ENCODE measurements at places on chromosomes 6 and 20.

GRCh38 chr6:160261991-160262680 lies 3.5 kb upstream of the SLC22A2 start:
- DNase-seq = no peak

- DNase-seq = no peak
Measured at GRCh38 chr6:146767632-146768031, 168.9 kb downstream of the ADGB start.

DNA sequence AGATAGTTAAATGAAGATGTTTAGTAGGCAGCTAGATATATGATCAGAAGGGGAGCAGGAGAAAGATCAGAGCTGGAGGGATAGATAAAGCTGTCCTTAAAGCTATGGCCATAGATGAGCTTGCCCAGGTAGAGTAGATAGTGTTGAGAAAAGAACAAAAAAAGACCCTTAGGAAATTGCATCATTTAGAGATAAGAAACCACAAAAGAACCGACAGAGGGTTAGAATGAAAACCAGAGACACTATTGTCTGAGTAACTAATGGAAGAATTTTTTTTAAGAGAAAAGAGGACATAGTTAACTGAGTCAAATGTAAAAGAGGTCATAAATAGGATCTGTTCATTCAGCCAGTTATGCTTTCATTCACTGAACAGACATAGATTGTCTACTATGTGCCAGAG lies 101.8 kb downstream of the TNFAIP3 start:
- no peak for DNase-seq

GRCh38 chr20:33857722-33858563 lies 46.8 kb downstream of the CHMP4B start:
- DNase-seq = no peak

DNA sequence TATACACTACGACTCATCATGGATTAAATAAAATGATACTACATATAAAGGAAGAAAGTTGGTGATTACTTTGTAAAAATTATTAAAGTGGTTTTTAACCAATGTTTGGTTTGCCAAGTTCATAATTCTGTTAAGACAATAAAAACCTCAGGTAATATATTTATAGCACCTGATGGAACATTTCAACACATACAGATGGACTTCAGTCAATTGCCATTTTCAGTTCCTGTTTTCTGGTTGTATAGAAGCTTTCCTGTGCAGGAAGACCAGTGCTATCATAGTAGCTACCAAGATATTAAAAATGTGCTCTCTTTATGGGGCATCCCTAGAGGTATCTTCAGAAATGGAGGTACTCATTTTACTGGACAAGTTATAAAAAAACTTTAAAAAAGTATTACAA lies 1686.4 kb downstream of the GRIK2 start:
- no peak for DNase-seq

- DNase-seq = no peak
Measured at GRCh38 chr6:35170891-35171290, 29.8 kb upstream of the TCP11 start.

GRCh38 chr6:170295510-170296422 lies 4.9 kb upstream of the DLL1 start:
- DNase-seq = no peak

- DNase-seq = peak; percentile 52
Measured at GRCh38 chr20:32539817-32540675, 45.1 kb downstream of the NOL4L start.

DNA sequence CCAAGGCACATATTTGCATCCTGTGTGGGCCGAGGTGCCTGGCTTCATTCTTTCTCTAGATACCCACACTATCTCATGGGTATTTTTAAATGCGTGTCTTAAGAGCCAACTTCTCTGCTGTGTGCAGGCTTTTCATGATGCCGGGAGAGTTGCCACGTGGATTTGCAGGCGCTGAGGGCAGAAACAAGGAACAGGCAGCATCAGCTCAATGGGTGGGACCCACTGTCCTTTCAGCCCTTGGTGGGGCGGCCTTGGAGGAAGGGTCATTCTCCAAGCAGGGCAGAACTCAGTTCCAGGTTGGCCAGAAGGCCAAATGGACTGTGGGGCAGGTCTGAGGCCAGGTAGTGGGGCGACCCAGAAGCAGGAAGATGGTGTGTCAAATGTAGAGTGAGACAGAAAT lies 84.7 kb downstream of the PHACTR3 start:
- no peak for DNase-seq

DNA sequence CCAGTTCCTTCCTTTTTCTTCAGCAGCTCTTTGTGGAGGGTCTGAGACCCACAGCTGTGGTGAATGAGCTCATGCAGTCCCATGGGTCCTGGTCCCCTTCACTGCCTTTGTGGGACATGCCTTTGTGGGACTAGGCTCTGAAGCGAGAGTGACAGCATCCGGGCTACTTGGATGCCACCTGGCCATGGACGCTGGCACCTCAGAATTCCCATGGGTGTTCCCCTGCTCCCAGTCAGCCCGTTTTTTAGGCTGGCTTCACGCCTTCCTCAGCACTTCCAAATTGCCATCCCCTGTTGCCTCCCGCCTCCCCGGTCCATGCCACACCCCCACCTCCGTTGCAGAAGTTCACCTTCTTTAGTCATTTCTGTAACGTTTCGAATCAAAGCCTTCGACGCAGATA lies 45.1 kb downstream of the RAMACL start:
- DNase-seq = no peak

- no peak for DNase-seq
Measured at GRCh38 chr20:10946124-10946880, 272.5 kb upstream of the JAG1 start.

DNA sequence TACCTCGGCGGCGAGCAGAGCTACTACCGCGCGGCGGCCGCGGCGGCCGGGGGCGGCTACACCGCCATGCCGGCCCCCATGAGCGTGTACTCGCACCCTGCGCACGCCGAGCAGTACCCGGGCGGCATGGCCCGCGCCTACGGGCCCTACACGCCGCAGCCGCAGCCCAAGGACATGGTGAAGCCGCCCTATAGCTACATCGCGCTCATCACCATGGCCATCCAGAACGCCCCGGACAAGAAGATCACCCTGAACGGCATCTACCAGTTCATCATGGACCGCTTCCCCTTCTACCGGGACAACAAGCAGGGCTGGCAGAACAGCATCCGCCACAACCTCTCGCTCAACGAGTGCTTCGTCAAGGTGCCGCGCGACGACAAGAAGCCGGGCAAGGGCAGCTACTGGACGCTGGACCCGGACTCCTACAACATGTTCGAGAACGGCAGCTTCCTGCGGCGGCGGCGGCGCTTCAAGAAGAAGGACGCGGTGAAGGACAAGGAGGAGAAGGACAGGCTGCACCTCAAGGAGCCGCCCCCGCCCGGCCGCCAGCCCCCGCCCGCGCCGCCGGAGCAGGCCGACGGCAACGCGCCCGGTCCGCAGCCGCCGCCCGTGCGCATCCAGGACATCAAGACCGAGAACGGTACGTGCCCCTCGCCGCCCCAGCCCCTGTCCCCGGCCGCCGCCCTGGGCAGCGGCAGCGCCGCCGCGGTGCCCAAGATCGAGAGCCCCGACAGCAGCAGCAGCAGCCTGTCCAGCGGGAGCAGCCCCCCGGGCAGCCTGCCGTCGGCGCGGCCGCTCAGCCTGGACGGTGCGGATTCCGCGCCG lies 994 bp downstream of the FOXC1 start:
- no peak for DNase-seq

DNA sequence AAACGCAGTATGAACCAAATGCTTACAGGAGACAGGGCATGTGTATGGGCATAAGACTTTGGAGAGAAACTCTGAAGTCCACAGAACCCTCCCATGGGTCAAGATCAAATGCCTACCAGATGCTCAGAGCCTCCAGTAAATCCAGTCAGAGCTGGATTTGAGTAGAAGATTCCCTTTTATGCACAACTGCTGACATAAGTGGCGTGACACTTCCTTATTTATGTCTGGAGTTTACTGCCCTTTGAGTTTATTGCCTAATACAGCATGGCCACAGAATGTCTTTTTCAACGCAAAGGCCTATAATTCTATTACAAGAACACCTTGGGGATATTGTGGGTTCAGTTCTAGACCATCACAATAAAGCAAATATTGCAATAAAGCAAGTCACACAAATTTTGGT lies 220.0 kb upstream of the FOXQ1 start:
- DNase-seq = no peak

GRCh38 chr6:65799389-65799788 lies 92.4 kb upstream of the EYS start:
- DNase-seq = no peak

GRCh38 chr6:112163295-112164257 lies 76.2 kb downstream of the FAM229B start:
- DNase-seq = peak; percentile 69

GRCh38 chr6:45556828-45557227 lies 179.1 kb upstream of the SUPT3H start:
- no peak for DNase-seq

DNA sequence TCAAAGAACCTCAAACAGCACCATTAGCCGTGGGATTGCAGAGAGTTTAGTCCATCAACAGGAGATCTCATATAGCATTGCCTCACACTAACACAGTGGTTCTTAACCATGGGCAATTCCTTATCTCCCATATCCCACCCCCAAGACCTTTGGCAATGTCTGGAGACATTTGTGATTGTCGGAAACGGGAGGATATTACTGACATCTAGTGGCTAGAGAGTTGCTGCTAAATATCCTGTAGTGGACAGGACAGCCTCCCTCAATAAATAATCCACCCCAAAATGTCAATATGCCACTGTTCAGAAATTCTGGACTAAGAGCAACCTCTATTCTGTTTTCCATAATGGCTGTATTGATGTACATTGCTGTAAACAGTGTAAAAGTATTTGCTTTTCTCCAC lies 210.1 kb upstream of the CCN2 start:
- no peak for DNase-seq

DNA sequence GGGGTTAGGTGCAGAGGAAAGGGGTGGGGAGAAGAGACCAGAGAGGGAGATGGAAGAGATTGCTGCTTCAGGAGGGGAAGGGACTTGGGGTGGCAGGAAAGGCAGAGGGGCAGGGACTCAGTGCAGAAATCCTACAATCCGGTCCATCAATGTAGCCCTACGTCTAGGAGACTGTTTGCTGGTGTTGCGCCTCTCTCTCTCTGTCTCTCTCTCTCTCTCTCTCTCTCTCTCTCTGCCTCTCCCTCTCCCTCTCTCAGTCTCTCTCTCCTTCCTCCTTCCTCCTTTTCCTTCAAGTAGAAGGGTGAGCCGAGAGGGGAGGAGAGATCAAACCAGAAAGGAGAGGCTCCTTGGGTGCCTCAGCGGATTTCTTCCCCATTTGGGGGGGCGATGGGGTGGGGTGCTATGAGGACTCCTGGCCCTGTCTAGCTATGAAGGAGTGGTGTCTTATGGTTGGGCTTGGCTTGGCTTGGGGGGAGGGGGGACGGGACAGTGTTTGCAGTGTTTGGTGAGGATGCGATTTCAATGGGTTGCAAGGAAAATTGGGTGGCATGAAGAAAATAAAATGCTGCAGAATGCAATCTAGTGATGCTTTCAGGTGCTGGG lies 181.2 kb downstream of the TBXT start:
- DNase-seq = no peak

GRCh38 chr6:28747631-28748157 lies 176.1 kb downstream of the TRIM27 start:
- DNase-seq = no peak

- no peak for DNase-seq
Measured at GRCh38 chr6:163345931-163346330, 68.6 kb upstream of the QKI start.

- DNase-seq = no peak
Measured at GRCh38 chr20:49324306-49324705, 46.4 kb upstream of the ZNFX1 start.

GRCh38 chr20:22074635-22075034 lies 369.2 kb downstream of the PAX1 start:
- no peak for DNase-seq

GRCh38 chr6:149939356-149939648 lies 2.5 kb upstream of the ULBP2 start:
- no peak for DNase-seq

DNA sequence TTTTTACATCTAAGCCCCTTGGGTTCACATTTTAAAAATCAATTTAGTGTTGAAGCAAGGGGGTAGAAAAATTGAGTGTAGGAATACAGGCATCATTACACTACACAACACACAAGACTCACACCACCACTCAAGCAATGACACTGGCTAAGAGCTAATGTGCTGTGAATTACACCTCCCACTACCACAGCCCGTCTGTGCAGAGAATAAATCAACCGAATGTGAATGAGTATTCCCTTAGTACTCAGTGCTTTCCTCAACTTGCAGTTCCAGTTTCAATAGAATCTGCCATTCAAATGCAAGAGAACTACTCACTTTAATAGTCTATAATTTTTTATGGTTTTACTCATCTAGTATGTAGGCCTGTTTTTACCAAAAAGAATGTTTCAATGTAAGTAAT lies 114.4 kb downstream of the PDSS2 start:
- DNase-seq = no peak

DNA sequence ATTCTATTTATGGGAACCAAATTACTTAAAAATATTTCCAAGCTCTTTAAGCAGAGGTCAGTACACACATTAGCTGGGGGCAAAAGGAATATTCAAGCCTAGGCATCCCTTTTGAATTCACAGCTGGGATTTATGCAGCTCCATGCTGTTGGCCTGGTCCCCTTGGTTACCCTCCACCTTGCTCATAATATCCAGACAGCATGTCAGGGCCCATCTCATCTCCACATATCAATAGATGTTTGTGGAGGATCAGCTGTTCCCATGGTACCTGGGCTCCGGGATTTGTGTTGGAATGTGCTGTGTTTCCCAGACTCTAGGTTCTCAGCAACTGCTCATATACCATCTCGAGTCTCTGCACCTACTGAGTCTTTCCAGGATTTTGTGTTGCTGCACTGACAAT lies 534.8 kb downstream of the BMP2 start:
- no peak for DNase-seq

- DNase-seq = no peak
Measured at GRCh38 chr20:23049201-23050075, at the start of gene THBD. Gene THBD, minus strand, starts transcription at chr20:23049672. Its CDS starts 168 bp downstream, at chr20:23049504.

GRCh38 chr20:32823737-32824588 lies 4.2 kb downstream of the MAPRE1 start:
- no peak for DNase-seq

- DNase-seq = no peak
Measured at GRCh38 chr6:75498862-75499261, 5.3 kb upstream of the FILIP1 start.

DNA sequence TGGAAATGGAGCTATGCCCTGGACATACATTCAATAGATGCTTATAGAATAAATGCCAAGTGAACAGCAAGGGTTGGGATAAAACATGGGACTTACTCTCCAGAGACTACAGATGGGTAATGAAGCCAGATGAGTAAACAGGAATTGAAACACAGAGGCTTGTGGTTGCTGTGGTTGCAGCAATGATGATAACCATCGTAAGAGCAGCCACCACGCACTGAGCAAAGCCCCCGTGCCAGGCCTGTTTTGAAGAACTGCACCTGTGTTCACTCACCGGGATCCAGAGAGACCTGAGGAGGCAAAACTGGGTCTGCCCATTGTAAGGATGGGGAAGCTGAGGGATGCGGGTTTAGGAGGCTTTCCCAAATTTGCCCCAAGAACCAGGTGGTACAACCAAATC lies 431.1 kb upstream of the CDH4 start:
- no peak for DNase-seq

Measured in T-helper 9 cell (primary cell).